ENCODE measurements at places on chromosomes 1 and 21.

GRCh38 chr1:66556161-66556611 lies 22.2 kb downstream of the SGIP1 start:
- no peak for DNase-seq

DNA sequence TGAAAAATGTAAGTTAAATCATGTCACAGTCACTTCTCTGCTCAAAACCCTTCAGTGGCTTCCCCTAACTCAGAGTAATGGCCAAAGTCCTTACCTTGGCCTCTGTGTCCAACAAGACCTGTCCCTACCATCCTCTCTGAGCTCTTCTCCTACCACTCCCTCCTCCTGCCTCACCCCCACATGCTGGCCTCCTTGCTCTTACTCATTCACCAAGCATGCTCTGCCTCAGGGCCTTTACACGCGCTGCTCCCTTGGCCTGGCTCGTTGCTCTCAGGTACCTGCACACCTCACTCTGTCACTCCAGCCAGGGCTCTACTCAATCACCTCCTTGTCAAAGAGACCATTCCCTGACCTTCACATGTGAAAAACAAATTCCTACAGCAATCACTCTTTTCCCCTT lies 54.2 kb downstream of the SEC16B start:
- DNase-seq = no peak

GRCh38 chr1:182755632-182756031 lies 33.9 kb upstream of the NPL start:
- DNase-seq = no peak

DNA sequence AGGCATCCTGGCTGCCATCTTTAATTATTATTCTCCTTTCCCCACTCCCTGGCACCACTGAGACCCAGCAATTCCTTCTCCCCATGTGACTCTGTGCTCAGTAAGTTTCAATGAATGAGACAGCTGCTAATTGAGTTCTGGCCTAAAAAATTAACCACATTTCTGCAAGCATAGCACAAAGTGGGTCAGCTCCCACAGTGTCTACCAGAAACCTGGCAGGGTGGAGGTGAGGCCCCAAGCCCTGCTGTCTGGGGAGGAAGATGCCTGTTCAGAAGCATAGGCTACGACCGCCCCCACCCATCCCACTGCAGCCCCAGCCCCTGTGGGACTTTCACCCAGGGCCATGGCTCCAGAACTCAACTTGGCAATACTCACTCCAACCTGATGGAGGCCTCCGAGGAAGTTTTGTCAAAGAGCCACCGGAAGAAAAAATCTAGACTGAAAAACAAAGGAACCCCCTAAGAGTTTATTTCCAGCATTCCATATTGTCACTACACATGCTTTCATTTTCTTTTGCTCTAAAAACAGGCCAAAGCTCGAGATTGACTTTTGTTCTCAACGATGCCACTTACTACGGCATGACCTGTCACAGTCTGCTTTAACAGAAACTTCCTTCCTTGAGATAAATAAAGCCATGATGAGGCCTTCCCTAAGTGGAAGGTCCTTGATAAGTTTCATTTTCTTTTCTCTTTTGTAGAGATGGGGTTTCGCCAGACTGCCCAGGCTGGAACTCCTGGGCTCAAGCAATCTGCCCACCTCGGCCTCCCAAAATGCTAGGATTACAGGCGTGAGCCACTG lies 26.5 kb downstream of the TMEM63A start:
- DNase-seq = no peak

GRCh38 chr1:91872559-91873081 lies 13.3 kb downstream of the TGFBR3 start:
- peak; percentile 32 for DNase-seq

GRCh38 chr1:50332941-50333594 lies 90.2 kb downstream of the DMRTA2 start:
- peak; percentile 19 for DNase-seq

DNA sequence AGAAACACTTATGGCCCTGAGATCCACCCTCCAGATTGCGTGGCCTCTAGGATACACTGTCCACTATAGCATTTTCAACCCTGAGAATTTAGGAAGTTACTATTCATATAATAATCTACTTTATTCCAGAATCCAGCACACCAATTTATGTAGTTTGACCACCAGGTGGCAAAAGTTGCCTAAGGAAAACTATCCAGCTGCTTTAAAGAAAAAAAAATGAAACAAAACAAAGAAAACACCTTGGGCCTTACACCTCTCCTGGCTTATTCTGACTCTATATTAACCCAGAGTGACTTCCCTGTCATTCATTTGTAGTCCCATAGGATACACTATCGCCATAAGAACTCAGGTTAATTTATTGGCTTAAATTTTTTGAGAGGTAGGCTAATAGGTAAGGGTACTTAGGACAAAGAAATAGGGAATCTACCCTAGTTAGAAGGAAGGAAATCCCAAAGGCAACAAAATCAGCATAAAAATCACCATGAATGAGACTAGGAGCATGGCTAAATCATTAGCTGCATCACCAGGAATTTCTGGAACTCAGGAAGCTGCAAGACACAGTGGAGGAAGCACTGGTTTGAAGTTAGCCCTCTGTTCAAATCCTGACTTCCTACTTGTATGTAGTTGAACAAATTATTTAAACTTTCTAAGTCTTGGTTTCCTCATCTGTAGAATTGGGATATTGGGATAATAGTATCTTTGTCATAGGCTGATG lies 107.5 kb downstream of the SPAG17 start:
- DNase-seq = peak; percentile 22

DNA sequence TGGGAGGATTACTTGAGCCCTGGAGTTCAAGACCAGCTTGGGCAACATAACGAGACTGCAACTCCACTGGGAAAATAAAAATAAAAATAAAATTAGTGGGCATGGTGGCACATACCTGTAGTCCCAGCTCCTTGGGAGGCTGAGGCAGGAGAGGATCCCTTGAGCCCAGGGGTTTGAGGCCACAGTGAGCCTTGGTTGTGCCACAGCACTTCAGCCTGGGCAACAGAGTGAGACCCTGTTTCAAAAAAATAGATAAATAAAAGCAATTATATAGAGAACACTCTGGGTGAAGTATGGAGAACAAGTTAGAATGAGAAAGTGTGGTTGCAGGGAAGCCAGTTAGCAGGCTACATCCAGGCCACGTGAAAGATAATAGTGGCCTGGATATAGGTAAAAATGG lies 25.7 kb downstream of the CXADR start:
- DNase-seq = no peak

GRCh38 chr1:43565600-43566360 lies 35.1 kb downstream of the PTPRF start:
- peak; percentile 45 for DNase-seq

GRCh38 chr1:110383251-110383990 lies 7.4 kb downstream of the SLC16A4 start:
- DNase-seq = no peak

GRCh38 chr21:33843216-33843615 lies 72.4 kb downstream of the ATP5PO start:
- no peak for DNase-seq

GRCh38 chr21:25390701-25391100 lies 216.6 kb downstream of the MRPL39 start:
- no peak for DNase-seq

GRCh38 chr21:42186591-42186990 lies 32.3 kb upstream of the ABCG1 start:
- DNase-seq = no peak

GRCh38 chr1:15031251-15031933 lies 122.2 kb upstream of the TMEM51 start:
- DNase-seq = peak; percentile 71

GRCh38 chr1:18373882-18374493 lies 106.7 kb upstream of the KLHDC7A start:
- no peak for DNase-seq

DNA sequence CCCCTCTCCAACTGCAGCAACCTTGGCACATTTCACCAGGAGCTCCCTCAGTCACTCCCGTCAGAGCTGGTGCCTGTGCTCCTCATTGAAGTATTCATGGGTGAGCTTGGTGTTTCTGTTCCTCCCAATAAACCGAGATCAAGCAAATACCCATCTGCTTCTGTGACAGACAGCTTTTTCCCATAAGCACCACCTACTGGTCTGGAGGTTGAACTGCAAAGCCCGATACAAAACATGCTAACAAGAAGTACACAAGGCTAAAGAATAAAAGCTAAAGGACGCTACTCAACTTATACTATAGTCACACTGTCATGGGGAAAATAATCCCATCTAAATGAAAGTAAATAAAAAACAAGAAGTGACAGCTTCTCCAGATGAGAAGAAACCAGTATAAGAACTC lies 111.9 kb upstream of the C21orf91 start:
- DNase-seq = no peak

DNA sequence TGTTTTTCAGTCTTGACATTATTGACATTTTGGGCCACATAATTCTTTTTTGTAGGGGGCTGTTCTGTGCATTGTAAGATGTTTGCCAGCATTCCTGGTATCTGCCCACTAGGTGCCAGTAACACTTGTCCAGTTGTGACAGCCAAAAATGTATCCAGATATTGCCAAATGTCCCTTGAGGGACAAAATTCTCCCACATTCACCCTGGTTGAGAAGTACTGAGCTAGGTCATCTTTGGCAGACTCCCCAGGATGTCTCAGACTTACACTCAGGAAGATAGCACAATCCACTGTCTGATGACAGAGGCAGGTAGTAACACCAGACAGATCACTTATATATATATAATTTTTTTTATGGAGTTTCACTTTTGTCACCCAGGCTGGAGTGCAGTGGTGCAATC lies 5.9 kb downstream of the CD48 start:
- no peak for DNase-seq

DNA sequence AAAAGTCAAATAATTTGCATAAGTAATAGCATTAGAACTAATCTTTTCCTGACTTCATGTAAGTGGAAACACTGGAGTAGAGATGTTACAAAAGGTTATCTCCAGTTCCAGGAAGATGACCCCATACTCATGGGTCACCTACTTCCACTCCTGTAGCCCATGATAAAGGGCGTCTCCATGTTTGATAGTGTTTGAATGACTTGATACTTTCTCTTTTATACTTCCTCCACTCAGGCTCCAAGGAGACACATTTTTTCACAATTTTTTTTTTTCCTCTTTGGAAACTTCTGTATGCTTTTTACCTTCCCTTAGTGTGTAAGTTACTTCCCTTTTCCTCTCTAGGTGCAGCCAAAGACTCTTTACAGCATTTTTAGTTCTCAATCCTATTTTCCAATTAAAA lies 382.1 kb upstream of the B3GALT2 start:
- no peak for DNase-seq

- DNase-seq = no peak
These were observed 264.8 kb downstream of the CAMTA1 start for GRCh38 chr1:7049913-7050625.

DNA sequence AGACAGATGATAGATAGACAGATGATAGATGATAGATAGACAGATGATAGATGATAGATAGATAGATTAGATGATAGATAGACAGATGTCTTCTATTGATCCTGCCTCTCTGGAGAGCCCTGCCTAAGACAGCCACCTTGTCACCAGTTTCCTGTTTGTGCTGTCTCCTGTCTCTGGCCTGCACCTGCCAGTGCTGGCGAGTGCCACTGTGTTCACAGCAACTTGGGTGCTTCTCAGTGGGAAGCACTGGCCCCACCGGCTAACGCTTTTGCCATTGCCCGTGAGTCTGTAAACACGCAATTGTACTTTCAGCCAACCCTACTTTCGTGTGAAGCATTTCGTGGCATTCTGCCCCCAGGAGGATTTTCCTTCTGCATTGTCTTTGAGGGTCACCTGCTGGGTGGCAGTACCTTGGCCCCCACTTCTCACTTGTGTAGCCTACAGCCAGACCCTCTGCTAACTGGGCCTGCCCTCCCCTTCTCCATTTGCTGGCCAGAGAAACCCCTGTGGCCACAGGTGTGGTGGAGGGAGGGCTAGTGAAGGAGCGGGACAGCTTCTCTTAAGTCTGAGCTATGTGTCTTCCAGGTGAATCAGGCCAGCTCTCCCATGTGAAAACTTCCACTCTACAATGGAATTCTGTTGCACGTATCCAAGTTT lies 23.4 kb upstream of the PDE9A start:
- DNase-seq = no peak

DNA sequence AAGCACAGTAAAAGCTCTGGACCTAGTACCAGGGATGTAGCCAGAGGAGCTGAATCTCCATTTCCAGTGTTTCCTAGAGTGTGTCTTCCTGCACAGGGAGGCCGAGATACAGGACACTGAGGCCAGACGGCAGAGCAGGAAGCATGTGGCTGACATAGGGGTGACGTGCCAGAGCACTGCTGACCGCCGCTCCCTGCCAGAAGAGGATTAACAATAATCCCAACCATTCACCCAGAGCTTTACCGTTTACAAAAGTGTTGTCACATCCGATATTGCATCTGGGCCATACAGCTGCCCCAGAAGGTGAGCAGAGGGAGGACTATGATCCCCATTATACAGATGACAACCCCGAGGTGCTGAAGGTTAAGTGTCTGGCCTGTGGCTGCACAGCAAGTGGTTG lies 5.8 kb upstream of the CLDN19 start:
- no peak for DNase-seq

- DNase-seq = no peak
These were observed 280.3 kb downstream of the LTN1 start for GRCh38 chr21:28712411-28712810.

DNA sequence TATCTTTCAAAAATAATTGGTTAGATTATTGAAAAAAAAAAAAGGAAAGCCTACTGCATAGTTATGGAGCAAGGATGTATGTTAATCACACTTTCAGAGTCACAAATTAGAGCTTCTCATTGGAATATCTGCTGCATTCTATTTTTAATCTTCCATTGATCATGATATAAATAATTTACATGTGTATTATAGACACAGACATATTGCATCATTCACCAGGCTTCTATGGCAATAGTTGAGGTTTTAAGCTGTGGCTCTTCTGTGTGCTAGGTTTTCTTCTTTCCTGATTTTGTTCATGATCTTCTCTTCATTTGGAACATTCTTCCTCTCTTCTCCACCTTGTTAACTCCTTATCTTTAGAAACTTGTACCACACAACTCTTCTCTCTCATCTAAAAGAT lies 123.2 kb upstream of the HMCN1 start:
- DNase-seq = no peak

DNA sequence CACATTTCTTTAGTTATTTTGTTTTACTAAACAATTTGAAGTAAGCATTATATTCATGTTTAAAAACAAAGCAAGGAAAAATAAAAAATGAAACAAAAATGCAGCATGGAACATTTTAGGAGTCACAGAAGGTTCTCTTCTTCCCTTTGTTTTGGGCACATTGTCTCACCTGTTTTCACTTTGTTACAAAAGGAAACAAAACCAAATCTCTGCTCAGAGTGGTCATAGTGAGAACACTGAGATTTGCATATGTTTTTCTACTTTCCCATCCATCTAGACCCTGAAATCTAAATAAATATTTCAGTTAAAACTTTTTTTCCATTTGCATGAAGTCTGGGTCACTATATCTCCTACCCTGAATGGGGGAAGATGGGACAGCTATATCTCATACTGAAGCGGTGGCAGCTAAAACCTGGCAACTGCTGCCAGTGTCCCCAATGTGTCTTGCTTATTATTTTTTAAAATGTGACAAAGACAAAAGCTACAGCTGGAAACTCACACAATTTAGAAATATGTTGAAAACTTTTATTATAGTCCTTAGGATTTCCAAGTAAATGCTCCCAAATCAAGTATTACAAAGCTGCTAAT lies 3.5 kb downstream of the EXOC8 start:
- DNase-seq = no peak
